Ammon's horn (tissue), 1 donor: ENCODE measurements at places on chromosomes 3 and 15.

GRCh38 chr15:60695713-60696522 is 217.0 kb upstream of the ICE2 start:
- DNase-seq: no peak

- peak; percentile 52 for DNase-seq
Measured at GRCh38 chr15:80242802-80243201, 9.2 kb downstream of the CTXND1 start.

DNA sequence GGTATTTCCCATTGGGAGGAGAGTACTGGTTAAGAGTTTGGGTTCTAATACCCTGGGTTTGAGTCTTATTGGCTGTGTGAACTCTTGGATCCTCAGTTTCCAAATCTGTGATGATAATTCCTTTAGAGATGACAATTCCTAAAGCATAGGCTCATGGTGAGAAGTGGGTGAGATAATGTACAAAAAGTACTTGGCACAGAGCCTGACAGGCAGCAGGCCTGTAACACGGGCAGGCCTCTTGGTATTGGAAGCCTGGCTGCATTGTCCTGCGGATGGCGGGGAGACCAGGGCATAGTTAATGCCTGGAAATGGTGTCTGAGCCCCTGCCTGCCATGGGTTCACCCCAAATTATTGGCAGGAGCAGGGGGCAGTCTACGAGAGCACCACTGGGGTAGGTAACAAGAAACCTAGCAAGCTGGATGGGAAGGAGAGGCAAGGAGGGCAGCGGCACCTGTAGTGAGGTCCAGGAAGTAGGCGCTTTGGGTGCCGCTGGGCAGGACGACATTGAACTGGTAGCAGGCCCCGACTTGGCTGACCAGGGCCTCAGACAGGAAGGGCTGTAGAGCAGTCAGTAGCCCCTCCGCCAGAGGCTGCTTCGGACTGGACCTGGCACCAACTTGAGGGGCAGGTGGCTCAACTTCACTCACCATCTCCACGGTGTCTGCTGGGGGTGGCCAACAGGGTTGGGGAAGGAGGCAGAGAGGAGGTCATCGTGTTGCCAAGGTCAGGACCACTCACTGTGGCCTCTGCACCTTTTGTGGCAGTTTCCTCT is 7.7 kb downstream of the STOML1 start:
- no peak for DNase-seq

DNA sequence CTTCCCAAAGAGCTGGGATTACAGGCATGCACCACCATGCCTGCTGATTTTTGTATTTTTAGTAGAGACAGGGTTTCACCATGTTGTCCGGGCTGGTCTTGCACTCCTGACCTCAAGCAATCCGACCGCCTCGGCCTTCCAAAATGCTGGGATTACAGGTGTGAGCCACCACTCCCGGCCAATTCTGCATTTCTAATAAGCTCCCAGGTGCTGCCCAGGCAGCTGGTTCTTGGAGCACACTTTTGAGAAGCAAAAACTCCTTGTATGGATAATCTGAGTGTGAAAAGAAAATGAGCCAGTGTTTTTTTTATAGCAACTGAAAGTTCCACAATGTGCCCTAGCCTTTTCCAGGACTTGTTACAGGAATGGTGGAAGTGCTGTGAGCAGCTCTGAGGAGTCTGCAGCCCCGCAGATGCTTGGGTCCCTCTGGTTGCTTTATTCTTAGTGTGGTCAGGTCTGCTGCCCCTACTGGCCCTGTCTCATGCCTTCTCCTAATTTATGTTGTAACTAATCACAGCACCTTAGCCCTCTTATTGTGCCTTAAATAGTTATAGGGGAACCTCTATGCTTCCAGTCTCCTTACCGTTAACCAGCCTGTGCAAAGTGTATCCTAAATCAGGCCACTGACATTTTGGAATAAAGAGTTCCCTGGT is 13.5 kb upstream of the KCNAB1 start:
- DNase-seq: no peak

GRCh38 chr15:72766025-72766424 is 17.5 kb downstream of the ADPGK start:
- no peak for DNase-seq

DNA sequence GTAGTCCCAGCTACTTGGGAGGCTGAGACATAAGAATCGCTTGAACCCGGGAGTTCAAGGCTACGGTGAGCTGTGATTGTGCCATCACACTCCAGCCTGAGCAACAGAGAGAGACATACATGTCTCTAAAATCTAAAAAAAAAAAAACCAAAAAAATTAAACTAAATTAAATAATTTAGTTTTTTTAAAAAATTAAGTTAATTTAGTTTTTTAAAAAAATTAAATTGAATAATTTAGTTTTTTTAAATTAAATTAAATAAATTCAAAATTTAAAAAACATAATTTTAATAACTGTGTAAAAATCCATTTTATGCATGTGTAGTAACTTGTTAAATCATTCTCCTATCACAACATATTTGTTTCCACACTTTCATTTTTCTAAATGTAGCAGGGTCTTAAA is 20.1 kb upstream of the ARPIN start:
- DNase-seq: no peak
